Activated naive CD4-positive, alpha-beta T cell treated with anti-CD3 and anti-CD28 coated beads for 36 hours (primary cell): ENCODE measurements at places on chromosomes 3 and 15.
A peak's percentile ranks its signal among the peaks of the same experiment; 100 is the strongest.

- no peak for DNase-seq
These were observed 203.2 kb downstream of the CGGBP1 start for GRCh38 chr3:87855616-87856015.

- DNase-seq, result peak; percentile 19
These were observed 22.5 kb downstream of the POPDC2 start for GRCh38 chr3:119637679-119638477.

- DNase-seq, result peak; percentile 8
These were observed 1.4 kb upstream of the COL8A1 start for GRCh38 chr3:99637016-99637367.

DNA sequence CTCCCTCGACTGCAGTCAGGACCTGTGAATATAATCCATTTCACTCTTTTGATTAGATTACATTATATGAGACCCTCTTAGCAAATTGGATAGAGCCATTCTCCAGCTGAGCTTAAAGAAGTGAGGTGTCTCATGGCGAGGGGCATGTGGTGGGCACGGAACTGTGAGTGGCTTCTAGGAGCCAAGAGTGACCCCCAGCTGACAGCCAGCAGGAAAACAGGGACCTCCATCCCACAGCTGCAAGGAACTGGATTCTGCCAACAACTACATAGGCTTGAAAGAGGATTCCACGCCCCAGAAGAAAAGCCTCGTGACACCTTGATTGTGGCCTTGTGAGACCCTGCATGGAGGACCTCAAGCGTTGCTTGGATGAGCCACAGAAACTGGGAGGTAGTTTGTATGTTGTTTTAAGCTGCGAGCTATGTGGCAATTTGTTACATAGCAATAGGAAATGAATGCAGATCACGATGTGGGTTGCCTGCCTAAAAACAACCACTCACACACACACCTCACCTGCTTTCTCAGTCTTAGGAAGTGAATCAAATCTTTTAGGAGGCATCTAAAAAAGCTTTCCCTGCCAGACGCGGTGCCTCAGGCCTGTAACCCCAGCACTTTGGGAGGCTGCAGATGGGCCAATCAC lies 84.2 kb upstream of the BHLHE40 start:
- no peak for DNase-seq

DNA sequence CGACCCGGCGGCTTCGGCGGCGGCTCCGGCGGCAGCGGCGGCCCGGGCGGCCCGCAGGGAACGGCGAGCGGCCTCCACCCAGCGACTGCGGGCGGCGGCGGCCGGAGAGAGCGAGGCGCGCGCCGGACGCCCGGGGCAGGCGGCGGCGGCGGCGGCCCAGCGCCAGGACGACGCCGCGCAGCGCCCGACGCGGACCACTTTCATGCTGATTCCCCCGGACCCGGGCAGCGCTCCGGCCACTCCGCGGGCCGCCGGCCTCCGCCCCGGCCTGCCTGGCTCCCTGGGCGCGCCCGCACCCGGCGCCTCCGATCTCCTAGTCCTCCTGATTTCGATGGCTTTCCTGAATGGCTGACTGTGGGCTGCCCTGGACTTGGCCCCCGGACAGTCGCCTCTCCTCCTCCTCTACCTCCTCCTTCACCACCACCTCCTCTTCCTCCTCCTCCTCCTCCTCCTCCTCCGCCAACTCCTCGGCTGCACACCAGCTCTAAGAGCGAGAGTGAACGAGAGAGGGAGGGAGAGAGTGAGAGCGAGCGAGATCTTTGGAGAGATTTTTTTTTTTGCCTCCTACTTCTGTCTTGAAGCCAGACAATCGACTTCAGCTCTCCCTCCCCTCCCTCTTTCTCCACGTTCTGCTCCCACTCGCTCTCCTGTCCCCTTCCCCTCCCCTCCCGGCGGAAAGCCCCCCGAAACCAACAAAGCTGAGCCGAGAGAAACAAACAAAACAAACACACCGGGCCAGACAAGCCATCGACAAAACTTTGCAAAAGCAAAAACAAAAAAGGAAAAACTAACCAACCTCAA lies 844 bp downstream of the NR2F2 start:
- no peak for DNase-seq

- no peak for DNase-seq
These were observed 13.1 kb upstream of the SKOR1 start for GRCh38 chr15:67812241-67812644.

DNA sequence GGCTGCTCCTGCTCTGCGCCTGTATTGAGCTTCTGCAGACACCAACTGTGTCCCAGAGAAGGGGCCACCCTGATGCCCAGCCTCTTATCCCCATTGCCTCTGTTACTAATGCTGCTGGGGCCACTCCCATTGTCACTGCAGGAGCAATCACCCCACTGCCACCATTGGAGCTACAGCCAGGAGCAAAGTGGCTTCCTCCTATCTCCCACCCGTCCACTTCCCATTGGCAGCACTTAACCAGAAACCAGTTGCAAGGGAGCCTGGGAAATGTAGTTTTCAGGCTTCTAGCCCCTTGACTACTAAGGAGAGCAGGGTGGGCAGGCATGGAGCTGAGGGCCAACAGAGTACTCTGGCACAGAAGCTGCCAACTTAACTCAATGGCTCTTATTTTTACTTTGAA lies 55.9 kb upstream of the KLF13 start:
- no peak for DNase-seq

DNA sequence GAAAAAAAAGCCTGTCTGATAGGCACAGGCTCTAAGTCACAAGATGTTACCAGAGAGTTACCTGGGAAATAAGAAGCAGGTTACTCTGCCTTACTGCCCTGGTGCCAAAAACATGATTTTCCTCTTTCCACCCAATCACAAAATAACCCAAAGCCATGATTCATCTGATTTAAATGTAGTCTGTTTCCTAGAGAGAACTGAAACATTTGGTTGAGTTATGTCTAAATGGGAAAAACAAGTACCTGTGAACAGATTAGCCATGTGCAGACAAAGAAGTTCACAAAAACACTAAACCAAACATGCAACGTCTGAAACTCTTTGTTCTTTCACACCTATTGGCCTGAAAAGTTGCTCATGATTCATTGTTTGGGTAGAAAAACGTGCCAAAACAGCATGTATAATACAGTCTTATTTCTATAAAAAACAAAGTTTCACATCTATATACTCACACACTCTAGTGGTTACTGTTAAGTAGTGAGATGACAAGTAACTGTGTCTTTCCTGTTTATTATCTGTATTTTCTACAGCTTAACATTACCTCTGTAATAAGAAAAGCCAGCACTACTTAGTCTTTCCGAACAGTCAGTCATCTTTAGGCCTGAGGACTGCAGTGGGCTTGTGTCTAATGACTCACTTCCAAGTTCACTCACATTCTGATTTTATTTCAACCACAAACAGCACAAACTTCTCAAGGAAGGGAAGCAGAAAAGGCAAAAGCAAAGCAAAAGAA lies 30.2 kb downstream of the FAM174B start:
- peak; percentile 48 for DNase-seq

DNA sequence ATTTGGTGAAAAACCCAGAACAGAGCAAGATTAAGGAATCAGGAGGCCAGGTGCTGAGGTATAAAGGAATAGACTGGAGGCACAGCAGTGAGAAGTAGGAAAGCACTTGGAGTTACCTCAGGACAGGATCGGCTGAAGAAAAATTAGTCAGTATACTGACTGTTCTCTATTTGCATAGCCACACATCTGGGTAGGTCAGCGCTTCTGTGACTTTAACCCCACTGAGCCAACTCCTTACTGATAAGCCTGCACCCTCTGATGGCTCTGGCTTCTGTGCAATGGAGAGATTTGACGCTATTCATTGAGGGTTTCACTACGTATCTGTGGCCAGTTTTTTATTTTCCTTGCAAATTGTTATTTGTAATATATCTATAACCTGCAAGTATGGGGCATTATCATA lies 22.3 kb downstream of the MECOM start:
- no peak for DNase-seq

GRCh38 chr3:112128843-112129727 lies 4.0 kb downstream of the GCSAM start:
- peak; percentile 82 for DNase-seq

DNA sequence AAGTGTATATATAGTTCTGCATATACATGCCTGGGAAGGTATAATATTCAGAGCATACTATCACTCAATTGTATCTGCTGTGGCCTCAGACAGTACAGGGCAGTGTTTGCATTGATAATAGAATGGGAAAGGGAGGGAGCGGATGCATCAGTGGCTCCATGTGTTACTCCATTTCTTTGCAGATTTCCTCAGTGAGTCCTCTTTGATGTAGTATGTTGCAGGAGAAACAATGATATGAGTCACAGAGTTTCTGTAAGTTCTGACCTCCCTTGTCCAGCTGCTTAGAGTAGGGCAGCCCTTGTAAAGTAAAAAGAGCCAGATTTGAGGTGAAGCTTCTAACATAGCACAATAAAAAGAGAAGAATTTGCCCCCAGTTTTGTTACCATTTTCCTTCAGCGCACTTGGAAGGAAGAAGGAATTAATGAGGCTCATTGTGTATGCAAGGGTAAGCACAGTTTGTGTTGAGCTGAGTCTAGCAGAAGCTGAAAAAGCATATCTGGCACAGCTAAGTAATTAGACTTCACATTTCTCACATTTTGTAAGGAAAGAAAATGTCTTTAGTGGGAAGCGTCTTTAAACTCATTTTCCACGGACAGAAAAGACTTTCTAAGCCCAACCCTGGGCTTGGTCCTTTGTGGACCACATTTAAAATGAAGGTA lies 555.8 kb upstream of the IL12A start:
- DNase-seq, result no peak

DNA sequence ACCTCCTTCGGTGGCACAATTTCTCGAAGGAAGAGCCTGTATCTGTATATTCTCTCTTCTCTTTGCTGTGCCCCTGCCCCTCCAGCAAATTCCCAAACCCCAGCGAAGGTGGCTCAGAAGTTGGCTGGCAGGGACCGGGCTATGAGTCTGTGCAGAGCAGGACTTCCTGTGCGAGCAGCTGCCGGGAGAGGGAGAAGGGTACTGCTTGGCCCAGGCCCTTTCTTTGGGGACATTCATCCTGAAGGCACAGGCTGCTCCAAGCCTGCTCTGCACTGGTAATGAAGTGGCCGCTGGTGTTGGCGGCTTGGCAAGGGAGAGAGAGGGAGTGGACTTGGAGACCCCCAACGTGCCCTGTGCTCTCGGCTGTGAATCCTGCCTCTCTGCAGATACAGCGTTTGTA lies 1.5 kb downstream of the SLC6A11 start:
- DNase-seq, result no peak

- DNase-seq, result no peak
These were observed 7.7 kb downstream of the SLCO3A1 start for GRCh38 chr15:91861223-91861622.

DNA sequence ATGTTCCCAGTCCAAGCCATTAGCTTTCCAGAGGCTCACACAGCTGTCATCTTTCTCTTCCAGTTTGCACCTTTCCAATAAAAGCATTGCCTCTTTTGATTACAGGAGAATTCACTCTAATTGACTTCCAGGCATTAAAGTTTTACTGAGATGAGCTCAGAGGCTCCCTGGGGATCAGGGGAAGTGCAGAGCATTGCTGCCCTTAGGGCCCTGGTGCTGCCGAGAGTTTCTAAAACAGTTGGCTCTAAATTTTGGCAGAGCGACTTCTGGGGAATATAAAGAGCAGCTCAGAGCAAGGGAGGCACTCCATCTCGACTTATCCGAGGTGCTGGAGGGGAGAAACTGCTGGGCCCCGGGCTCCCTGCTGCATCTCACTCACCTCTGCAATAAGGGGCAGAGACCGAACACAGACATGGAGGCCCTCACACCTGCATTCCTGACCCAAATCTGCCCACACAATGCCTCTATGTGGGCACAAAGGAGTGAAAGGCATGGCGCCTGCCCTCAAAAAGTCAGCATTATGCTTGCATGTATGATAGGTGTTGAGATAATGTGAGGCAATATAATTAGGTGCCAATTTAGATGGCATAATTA lies 61.7 kb downstream of the SCN11A start:
- DNase-seq, result no peak

DNA sequence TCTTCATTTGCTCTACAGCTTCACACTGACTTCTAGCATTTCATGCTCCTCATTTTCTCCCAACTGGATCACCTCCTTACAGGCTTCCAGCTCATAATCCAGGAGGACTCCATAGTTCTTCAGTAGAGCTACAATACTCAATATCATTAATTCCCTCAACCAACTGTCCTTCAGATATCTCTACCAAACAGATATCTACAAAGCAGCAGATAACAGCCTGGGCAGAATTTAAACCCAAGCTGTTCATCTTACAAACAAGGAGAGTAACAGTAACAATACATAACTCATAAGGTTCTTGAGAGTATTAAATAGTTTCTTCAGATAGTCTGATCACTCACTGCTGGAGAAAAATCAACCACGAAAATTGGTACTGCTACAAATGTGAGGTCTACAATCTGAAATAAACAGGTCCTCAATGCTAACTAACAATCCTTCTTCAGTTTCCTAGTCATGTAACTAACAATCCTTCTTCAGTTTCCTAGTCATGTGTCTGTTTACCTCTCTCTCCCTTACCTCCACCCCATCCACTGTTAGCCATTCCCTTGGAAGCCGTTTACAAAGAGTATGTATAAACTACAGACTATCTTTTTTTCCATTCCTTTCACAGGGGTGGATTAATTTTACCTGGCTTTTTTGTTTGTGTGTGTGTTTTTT lies 5.0 kb downstream of the PEAK1 start:
- no peak for DNase-seq

- DNase-seq, result no peak
These were observed 109.9 kb downstream of the DNAJB8 start for GRCh38 chr3:128356822-128357221.

- DNase-seq, result no peak
These were observed 172.9 kb upstream of the SLC2A2 start for GRCh38 chr3:171199473-171199829.

DNA sequence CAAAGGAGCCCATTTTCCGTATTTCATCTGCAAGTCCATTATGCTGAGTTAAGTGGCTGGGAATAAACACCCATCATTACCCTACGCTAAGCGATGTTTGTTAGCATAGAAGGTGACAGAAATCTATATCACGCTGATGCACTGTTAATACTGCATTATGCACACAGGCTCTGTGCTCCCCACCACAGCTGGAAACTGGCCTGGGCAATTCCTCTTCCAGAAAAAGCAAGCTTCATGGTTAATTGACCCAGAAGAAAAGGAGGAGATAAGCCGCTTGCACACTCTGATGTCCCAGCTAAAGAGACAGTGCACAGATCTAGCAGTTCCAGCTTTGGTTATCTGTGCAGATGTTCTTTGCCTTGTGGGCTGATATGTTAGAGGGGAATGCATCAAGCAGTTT lies 232.6 kb downstream of the NTRK3 start:
- no peak for DNase-seq

- no peak for DNase-seq
These were observed 27.6 kb upstream of the P2RY13 start for GRCh38 chr3:151356794-151357462.

GRCh38 chr3:184694133-184694665 lies 17.7 kb downstream of the MAGEF1 start:
- DNase-seq, result no peak

- no peak for DNase-seq
These were observed 476.9 kb upstream of the PROK2 start for GRCh38 chr3:72261566-72262564.

DNA sequence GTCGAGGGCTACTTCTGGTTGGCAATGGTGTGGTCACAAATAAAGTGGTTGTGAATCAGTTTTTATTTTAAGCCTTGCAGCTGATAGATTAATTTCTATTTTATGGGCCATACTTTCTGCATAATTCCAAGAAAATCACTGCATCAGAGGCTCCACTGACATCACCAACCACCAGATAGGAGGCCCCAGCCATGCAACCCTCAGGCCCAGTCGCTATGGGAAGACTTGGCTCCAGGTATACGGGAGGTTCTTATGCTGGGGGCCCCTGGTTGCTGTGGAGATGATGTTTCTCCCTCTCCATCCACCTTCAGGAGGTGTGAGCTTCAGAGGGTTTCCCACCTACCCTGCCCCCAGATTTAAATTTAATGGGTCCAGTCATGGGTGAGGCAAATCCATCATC lies 57.4 kb downstream of the ISG20 start:
- no peak for DNase-seq

- DNase-seq, result no peak
These were observed 82.3 kb downstream of the FSIP1 start for GRCh38 chr15:39700375-39700700.
